ENCODE measurements at places on chromosomes 6 and 20.

GRCh38 chr6:12605888-12606345, 110.7 kb upstream of the PHACTR1 start:
- peak; percentile 80 for DNase-seq

GRCh38 chr6:29620630-29621029, 12.4 kb downstream of the GABBR1 start:
- DNase-seq, result no peak

DNA sequence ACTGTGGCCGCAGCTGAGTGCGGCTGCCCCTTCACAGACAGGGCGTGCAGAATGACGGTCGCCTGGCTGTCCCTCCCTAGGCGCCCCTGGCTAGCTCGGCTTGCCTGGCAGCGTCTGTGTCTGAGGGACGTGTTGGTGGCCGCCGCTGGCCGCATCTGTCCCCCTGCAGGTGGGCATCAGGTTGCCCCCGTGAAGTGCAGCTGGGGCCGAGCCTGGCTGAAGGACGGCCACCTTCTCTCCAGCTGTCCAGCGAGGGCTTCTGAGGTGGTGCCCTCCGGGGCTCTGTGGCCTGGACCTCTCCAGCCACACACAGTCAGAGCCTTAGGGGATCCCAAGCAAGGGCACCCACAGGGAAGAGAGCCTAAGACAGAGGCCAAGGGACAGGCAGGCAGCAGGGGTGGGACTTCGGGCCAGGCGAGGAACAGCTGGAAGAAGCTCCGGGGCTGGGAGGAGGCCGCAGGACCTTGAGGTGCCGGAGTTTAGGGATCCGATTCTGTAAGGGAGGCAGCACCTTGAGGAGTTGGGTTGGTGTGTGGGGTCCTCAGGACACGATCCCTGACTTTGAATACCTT, 89.0 kb upstream of the EPB41L1 start:
- no peak for DNase-seq

DNA sequence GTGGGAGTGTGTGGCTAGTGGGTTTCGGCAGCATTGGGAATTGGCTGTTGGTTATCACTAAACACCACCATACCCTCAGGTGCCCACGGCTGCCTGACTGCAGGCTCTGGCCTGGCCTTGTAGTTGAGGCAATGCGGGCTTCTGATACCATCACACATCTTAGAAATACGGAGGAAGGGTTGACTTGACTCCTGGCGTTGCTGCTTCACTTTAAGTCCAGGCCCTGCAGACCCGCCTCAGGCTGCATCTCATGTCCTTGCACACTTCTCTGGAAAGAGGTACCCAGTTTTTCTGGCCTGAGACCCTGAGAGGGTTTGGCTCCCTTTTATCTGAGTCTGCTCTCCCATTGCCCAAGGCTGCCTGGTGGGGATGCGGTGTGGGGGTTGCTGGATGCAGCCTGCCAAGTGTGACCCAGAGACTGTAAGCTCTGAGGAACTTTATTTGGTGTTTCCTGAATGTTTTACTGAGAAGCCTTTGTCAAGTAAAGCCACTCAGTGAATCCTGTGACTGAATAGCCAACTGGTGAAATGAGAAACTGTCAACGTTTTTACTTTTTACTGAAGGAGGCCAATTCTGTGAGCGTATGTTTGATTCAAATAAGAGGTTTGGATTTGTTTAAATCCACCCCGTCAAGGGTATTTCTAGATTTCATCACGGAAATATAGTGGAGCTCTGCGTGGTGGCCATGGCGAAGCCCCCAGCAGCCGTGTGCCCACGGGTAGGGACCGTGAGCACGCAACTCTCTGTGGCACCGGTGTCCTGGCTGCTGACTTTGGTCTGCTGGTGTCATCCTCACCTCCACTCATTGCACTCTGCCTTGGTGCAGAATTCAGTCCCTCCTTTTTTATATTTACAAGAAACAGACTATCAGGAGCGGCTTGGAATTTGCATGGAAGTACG, 160.1 kb downstream of the DTNBP1 start:
- no peak for DNase-seq

DNA sequence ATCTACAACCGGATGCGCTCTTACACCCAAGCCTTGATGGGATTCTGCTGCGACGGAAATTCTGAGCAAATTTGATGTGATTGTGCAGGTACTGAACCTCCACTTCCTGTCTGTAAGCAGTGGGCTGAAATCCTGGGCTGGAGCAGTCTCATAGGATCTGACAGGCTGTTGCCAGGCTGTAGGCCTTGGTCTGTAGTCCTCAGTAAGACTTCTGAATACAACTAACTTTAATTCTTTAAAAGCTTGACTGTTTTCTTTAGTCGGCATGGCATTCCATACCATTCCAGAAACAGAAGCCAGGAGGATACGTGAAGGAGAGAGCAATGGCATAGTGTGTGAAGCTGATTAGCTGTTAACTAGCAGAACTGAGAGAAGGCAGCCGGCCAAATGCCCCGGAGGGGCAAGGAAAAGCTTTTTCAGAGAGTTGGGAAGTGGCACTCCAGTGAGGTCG, 68.3 kb downstream of the ADTRP start:
- no peak for DNase-seq

GRCh38 chr6:149752600-149753373, 3.2 kb downstream of the PCMT1 start:
- no peak for DNase-seq

- no peak for DNase-seq
These were observed 140.0 kb upstream of the RNF217 start for GRCh38 chr6:124822204-124822613.

DNA sequence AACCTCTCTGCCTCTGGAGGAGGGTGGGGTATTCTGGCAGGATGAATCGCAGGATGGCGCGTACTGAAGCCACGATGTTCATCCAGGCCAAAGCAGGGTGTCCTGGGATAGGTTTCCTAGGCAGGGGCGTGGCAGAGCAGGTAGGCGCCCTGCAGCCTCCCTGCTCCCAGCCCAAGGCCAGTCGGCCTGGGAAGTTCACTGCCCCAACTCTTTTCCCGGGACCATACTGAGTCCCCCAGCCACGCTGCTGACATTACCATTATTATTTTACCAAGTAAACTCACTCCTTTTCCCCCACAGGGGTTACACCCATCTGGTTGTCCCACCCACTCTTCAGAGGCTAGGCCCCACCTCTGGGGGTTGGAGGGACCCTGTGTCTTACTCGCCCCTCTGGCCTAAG, 21.8 kb downstream of the SDCBP2 start:
- DNase-seq, result no peak

- DNase-seq, result no peak
These were observed 100.6 kb upstream of the DUSP22 start for GRCh38 chr6:191487-192312.

GRCh38 chr6:167704396-167704901, 122.3 kb upstream of the AFDN start:
- no peak for DNase-seq

DNA sequence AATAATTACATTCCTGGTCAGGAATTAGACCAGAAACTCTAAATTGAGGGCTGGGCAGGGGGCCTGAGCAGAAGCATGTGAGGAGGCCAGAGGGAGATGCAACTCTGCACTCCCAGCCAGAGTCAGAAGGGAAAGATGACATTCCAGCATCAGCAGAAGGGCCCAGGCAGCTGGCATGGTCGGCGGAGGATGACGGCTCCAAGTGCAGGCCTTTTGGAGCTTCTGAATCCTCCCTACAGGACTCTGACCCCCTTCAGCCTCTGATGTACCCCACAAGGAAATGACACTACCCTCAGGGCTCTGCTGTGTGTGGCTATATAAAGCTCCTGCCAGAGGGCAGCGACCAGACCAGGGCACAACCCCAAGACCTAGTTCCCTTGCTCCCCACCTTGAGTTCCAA, 1.9 kb downstream of the LRFN2 start:
- DNase-seq, result no peak

DNA sequence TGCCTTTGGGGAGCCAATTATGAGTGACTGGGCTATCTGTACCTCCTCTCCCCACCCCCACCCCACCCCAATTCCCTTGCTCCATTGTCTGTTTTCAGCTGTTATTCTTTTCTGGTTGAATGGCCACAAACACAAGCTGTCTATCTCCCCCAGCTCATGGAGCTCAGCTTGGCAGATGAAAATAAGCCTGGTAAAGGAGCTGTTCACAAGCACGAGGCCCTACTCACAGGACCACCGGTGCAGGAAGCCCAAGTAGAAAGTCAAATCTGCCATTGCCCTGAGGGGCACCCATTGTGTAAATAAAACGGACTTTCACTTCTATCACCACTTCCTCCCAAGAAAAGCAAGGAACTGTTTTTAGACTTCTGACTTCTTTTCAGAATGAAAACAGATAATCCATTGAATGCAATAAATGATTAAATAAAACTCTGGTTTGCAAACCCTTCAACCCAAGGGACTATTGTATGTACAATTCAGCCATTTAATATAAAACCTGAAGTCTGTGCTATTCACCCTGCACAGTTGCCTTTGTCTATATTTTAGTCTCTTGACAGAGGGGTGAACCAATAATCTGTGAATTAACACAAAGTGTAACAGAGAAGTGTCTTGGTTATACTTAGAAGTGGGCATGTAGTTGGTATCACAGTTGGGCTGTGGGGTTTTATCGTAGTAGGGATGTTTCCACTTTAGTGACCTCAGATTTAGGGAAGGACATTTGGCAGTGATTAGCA, 27.7 kb downstream of the RIPOR2 start:
- DNase-seq, result no peak

- no peak for DNase-seq
These were observed 140.5 kb upstream of the ATXN1 start for GRCh38 chr6:16901782-16902181.

GRCh38 chr20:31695849-31696804, 26.5 kb downstream of the BCL2L1 start:
- DNase-seq, result peak; percentile 99

GRCh38 chr6:166600931-166601330, 14.5 kb upstream of the RAMACL start:
- DNase-seq, result no peak

GRCh38 chr6:105359419-105360370, 43.2 kb downstream of the PREP start:
- no peak for DNase-seq

GRCh38 chr6:62978920-62979319, 232.3 kb upstream of the FKBP1C start:
- no peak for DNase-seq

DNA sequence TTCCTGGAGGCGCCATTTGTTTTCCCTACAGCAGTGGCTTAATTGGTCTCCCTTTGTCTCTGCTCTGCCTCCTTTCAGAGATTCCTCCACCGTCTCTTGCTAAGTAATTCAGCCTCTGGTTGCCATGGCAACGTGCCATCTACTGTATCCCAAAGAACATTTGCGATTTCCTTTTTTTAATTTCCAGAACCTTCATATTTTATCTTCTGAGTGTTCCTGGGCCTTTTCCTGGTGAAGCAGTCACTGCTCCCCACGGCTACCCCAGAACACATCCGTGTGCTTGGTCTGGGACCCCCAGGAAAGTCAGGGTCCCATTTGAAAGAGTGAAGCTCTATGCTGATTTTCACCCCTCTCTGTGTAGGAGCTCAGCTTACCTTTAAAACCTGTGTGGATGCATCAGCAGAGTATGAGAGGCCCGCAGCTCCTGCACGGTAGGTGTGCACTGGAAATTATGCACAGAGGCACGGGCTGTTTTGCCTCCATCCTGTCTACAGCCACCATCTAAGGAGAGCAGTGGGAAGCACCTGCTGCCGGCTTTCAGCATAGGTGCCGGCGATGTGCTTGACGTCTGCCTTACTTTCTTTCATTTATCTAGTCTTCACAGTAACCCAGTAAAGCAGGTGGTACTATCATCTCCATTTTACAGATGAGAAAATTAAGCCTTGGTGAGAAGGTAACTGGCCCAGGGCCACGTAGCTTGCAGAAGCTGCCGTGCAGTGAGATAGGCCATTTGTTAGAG, 122.8 kb downstream of the SYCP2 start:
- no peak for DNase-seq

DNA sequence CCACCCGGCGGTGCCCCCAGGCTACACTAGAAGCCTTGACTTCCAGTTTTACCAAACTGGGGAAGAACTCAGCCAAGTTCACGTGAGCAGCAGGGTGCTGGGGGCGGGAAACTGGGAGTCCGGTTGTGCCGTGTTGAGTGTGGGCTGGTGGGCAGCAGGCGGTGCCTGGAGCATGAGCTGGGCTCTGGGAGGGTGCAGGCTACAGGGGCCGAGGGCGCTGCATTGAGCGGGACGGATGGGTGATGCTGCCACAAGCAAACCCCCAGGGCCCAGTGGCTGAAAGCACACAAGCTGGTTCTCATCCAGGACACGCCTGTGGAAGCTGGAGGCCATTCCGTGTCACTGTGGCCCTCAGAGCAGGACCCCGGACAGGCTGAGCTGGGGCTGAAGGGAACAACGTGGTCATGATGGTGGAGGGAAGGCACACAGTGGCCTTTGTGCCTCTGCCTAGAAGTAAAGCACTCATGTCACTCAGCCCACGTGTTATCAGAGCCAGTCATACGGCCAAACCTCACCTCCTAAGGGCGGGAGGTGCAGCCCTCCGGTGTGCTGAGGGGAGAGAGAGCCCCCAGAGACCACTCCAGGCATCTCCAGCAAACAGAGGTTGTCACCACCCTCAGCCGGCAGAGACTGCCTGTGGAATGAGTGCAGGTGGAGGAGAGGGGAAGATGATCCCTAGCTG, 29.5 kb downstream of the RBM38 start:
- DNase-seq, result no peak

GRCh38 chr20:17543531-17544131, 12.5 kb upstream of the BFSP1 start:
- no peak for DNase-seq

- no peak for DNase-seq
These were observed 670.8 kb downstream of the PRKN start for GRCh38 chr6:162056745-162057144.

DNA sequence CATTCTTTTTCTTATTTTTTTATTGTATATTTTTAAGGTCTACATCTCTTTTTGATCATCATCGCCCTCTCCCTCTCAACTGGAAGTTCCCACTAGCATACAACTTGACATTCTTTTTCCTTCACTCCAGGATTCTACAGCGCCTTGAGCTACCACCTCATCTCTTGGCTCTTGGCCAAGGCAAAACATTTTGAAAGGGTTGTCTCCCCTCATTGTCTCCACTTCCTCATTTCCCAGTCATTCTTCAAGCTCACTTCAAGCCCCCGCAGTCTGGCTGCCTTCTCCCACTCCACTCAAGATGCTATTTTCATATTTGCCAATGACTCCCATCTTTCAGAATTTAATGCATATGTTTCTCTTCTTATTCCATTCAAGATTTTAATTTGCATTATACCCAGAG, 63.0 kb downstream of the OPN5 start:
- no peak for DNase-seq

GRCh38 chr6:122264557-122264956, 134.9 kb upstream of the HSF2 start:
- no peak for DNase-seq

GRCh38 chr20:1210501-1210900, 7.2 kb downstream of the C20orf202 start:
- DNase-seq, result no peak

GRCh38 chr6:125445054-125445453, 143.3 kb upstream of the HDDC2 start:
- no peak for DNase-seq

GRCh38 chr6:162688751-162689345, 38.7 kb downstream of the PRKN start:
- DNase-seq, result no peak

All from SW 1271 (cell line).